ENCODE measurements at places on chromosomes 11 and 22.

DNA sequence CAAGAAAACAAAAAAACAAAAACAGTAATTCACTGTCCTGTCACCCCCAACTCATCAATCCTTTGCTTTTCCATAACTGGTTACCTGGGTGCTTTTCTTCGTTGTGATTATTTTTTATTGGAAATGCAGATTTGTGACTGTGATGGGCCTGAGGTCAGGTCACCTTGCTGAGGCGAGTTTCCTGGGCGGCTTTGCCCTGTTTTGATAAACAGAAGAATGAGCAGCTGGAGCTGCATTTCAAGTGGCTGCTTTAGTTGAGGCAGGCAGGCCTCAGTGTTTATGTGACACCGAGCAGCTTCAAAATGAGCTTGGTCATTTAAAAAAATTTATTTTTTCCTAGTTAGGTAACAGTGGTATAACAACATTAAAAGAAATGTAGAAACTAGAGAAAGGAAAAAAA, 22.2 kb downstream of the PTPRJ start:
- DNase-seq: no peak

DNA sequence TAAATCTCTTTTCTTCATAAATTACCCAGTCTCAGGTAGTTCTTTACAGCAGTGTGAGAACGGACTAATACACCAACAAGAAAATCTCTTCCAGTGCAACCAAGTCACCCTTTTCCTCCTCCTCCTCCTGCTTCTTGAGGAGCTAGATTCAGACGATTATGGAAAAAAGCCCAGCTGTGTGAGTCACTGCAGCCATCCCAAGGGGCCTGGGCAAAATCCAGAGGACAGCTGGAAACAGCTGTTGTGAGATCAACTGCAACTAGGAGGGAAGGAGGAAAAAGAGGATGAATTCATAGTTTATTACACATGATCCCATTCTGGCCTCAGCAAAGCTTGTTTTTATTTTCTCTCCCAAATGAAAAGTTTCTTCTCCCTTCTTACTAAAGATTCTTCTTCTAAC, 32.9 kb downstream of the RBFOX2 start:
- DNase-seq: no peak

DNA sequence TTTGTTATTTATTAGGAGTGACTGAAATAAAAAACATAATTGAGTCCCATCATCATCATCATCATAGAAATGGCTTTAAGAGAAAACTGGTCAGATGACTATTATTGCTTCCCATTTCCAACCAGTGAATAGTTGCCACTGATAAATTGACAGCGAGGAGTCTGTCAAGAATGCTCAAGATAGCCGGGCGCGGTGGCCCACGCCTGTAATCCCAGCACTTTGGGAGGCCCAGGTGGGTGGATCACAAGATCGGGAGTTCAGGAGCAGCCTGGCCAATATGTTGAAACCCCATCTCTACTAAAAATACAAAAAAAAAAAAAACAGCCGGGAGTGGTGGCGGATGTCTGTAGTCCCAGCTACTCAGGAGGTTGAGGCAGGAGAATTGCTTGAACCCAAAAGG, 1.9 kb downstream of the WBP2NL start:
- no peak for DNase-seq

GRCh38 chr11:1889224-1889930, 2.3 kb downstream of the PRR33 start:
- peak; percentile 25 for DNase-seq

Data from hematopoietic multipotent progenitor cell treated with erythropoietin and hydrocortisone succinate and interleukin-3 and kit ligand, for 8 days (in vitro differentiated cells).